ENCODE measurements at places on chromosomes 1 and 21. TPM values are rescaled to one million over a fixed set of nuclear protein-coding genes. Genes with fewer than 3 reads are reported as not detected.

KCNQ4 gene
- not detected for total RNA-seq

CFAP298 gene
- total RNA-seq: 15.5 TPM

UBXN10 gene
- total RNA-seq: not detected

SPAG17 gene
- not detected for total RNA-seq

PTGS2 gene
- total RNA-seq: 4.1 TPM

KISS1 gene
- total RNA-seq: not detected

CNN3 gene
- total RNA-seq: 128 TPM

GRIK3 gene
- not detected for total RNA-seq

EFNA3 gene
- total RNA-seq: 1.1 TPM

UMODL1 gene
- not detected for total RNA-seq

TM2D1 gene
- total RNA-seq: 45.2 TPM

TAS1R1 gene
- total RNA-seq: 0.17 TPM

CIART gene
- 4.9 TPM for total RNA-seq

GBP5 gene
- 0.16 TPM for total RNA-seq

LAMC2 gene
- total RNA-seq: 8.5 TPM

CYP4A22 gene
- not detected for total RNA-seq

TRIM63 gene
- total RNA-seq: not detected

GPBP1L1 gene
- total RNA-seq: 70.2 TPM

SLC25A34 gene
- 0.52 TPM for total RNA-seq

BRINP3 gene
- total RNA-seq: not detected
